Right renal cortex interstitium (tissue), 3 donors: ENCODE measurements at places on chromosomes 4 and X. TPM values are rescaled to one million over a fixed set of nuclear protein-coding genes. Genes with fewer than 3 reads are reported as not detected.

SSX3 gene
- not detected for polyA plus RNA-seq

- no peak for DNase-seq
Observed at GRCh38 chrX:13396924-13397323, 77.1 kb upstream of the ATXN3L start.

DNA sequence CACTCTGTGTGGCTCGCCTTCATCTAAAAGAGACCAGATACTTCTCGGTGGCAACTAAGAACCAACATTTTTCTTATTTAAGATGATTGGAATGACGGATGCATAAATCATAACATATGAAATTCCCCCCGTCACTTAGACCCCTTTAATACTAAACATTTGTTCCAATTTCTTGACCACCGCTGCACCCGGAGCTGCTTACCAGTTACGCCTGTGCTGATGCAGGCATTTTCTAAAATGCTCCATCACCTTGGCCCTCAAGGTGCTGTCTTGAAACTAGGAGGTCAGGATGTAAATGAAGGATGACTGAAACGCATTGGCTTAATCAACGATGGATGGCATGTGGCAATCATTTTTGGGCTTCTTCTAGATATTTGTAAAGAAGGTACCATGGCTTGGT lies 130.0 kb downstream of the CPZ start:
- DNase-seq: no peak

GRCh38 chr4:172892300-172892699 lies 276.3 kb upstream of the GALNT7 start:
- DNase-seq: no peak

SMIM31 gene
- polyA plus RNA-seq: 0.18 TPM

- no peak for DNase-seq
Observed at GRCh38 chr4:23884741-23885140, 5.1 kb downstream of the PPARGC1A start.

DNA sequence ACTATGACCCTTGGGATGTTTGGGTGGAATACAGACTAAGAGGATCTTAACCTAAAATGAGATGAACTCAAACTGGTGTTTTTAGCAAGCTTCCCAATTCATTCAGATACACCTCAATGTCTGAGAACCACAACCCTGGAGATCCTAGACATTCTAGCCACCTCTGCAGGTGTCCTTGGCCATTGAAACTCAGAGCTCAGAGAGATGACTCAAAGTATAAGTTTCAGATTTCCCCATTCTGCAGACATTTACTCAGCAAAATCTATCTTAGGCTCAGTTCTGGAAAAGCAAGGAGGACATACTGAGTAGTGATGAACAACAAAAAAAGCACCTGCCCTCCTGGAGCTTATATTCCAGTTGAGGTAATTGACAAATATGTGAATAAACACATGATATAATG lies 47.8 kb downstream of the COMMD8 start:
- no peak for DNase-seq

GRCh38 chrX:110156167-110156754 lies 153.3 kb downstream of the TMEM164 start:
- no peak for DNase-seq

PLXNB3 gene
- polyA plus RNA-seq: 1.7 TPM

- no peak for DNase-seq
Observed at GRCh38 chrX:154490021-154490413, 412 bp downstream of the SLC10A3 start.

GRCh38 chrX:76893930-76894329 lies 466.4 kb downstream of the MAGEE1 start:
- no peak for DNase-seq

GRCh38 chr4:47692691-47693090 lies 145.2 kb downstream of the CORIN start:
- no peak for DNase-seq

- no peak for DNase-seq
Observed at GRCh38 chr4:71592793-71593192, 191.1 kb downstream of the GC start.

TLL1 gene
- 2.4 TPM for polyA plus RNA-seq
